ENCODE measurements at places on chromosomes 1 and 21.
A peak's percentile ranks its signal among the peaks of the same experiment; 100 is the strongest.

DNA sequence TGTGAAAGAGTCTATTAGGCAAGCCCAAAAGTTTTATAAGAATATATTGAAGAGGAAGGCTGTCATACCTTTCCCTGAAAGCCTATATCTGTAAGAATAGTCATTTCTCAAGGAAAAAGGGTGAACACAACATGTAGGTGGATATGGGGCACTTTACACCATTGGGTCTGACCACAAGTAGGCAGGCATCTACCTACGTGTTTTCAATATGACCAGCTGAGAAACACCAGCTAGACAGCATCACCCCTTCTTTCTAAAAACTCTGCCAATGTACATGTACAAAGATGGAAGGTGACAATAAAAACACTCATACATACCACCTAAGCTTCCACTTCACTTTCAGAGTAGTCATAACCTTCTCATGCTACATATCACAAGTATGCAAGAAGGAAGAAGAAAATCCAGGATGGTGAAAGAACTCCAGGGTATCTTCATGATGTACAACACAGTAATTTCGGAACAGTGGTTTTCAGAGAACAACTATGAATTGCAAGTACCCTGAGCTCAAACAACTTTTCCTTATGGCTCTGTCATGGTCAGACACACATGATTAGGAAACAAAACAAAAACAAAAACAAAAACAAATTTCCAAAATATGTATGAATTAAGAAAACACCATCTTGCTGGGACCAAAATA is 98.5 kb upstream of the ADGRL2 start:
- no peak for DNase-seq

GRCh38 chr1:83692524-83693381 is 306.2 kb downstream of the TTLL7 start:
- DNase-seq = peak; percentile 46

GRCh38 chr1:160961419-160961818 is 6.8 kb upstream of the ITLN2 start:
- DNase-seq = no peak

DNA sequence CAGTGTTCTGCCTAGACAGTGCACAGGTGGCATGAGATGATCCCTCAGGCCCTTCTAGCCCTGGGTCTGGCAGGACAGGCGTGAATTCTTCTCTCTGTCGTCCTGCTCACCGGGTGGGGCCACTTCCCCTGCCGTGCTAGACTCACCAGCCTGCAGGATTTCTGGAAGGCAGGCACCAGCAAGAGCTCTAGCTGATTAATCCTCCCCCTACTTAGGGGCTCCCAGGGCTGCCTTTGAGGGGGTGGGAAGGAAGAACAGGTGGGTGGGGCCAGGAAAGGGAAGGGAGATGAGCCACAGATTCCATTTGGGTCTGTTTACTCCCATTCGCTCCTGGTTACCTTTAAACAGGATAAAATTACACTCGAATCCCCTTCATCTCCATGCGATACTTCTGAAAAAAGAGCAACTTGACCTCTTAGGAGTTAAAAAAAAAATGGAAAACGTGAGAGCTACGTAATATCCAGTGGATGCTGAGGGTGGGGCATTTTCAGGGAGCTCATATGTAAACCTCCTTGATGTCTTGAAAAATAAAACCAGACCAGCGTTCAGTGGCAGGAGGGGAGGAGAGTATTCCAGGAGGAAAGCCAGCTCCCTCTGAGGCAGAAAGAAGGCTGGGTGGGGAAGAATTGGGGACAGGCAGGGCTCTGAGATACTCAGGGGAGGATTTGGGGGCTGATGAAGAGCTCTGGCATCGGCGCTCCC is 665.5 kb downstream of the PTPRU start:
- no peak for DNase-seq
